ENCODE measurements at places on chromosomes 12 and 14.

GRCh38 chr12:128077917-128078298, 189.1 kb upstream of the TMEM132C start:
- no peak for DNase-seq

GRCh38 chr12:57401165-57401564, 29.7 kb downstream of the R3HDM2 start:
- DNase-seq, result no peak

GRCh38 chr12:85466890-85467289, 186.9 kb downstream of the ALX1 start:
- no peak for DNase-seq

DNA sequence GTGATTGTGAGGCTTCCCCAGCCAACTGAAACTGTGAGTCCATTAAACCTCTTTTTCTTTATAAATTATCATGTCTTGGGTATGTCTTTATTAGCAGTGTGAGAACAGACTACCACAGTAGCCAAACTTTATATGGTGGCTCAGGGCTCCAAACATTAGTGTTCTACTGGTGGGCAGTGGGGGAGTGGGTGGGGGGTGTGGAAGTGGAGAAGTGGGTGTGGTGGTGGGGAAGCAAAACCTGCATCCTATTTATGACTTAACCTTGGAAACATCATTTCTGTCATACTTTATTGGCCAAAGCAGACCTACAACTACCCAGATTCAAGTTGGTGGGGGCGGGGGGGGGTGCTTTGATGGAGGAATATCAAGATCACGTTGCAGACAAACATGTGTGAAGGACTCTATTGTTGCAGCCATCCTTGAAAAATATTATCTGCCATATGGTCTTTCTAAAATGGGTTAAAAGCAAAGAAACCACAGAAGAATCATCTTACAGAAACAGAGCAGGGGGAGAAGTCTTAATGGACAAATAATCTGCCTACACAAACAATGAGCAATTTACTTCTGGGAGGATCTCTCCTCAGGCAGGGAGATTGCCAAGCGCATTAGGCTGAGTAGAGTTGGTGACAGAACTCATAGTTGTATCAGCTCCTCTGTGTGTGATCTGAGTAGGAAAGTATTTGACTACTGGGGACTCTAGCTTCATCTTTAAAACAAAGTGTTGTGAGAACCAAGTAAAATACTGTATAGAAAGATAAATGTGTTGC, 1.4 kb upstream of the PWP1 start:
- DNase-seq, result no peak

- peak; percentile 26 for DNase-seq
These were observed 613 bp downstream of the SRSF9 start for GRCh38 chr12:120468821-120469449.

DNA sequence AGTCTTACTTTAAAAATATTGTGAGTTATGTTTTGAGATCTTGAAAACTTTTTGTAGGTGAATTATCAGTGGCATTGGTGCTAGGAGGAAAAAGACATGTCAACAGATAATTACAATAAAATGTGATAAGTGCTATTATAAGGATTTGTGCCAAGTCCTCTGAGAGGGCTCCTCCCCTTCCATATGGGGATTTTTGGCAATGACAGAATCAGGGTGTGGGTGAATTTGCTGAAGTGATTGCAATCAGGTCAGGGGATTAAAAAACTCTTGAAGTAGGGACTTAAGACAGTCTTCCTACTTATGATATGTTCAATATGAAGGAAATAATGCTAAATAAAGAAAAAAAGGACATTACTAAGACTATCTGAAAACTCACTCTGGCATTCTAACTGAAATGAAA, 122.5 kb downstream of the SLC15A5 start:
- DNase-seq, result no peak

DNA sequence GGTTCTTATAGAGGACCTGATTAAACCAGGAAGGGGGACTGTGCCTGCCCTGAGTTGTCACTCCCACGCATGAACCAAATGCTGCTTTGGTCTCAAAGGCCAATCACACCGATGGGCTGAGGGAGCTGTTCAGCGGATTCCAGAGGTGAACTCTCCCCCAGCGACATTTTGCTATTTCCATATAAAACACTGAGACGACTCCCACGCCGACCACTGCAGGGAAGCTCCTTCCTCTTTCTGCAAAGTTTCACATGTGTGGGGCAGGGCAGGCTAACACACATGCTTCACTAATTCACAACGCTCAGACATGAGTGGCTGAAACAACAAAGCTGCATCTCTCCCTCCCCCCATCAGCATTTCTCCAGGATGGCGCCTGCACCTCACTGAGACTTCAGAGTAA, 37.8 kb upstream of the TMEM132D start:
- DNase-seq, result no peak

- no peak for DNase-seq
These were observed 65.1 kb downstream of the ITPR2 start for GRCh38 chr12:26767865-26768264.

- DNase-seq, result no peak
These were observed 24.2 kb upstream of the PTHLH start for GRCh38 chr12:27996761-27997160.

- DNase-seq, result no peak
These were observed 3.5 kb upstream of the LTBR start for GRCh38 chr12:6380141-6381121.

- no peak for DNase-seq
These were observed 14.3 kb downstream of the ASB8 start for GRCh38 chr12:48142818-48143674.

DNA sequence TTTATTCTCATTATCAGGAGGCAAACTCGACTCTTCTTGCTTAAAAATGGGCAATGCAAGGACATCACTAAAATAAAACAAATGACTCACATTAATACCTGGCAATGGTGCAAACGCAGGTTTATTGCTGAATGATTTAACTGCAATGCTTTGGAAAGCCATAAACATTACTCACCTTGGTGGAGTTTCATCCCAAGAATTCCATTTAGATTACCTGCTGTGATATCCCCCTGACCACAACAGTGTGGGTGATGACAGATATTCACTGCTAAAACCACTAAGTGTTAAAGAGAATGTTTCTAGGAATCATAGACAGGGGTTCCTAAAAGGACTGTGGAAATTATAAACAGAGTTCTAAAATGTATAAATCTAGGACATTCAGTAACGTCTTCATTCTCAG, 35.3 kb upstream of the CSRNP2 start:
- no peak for DNase-seq

DNA sequence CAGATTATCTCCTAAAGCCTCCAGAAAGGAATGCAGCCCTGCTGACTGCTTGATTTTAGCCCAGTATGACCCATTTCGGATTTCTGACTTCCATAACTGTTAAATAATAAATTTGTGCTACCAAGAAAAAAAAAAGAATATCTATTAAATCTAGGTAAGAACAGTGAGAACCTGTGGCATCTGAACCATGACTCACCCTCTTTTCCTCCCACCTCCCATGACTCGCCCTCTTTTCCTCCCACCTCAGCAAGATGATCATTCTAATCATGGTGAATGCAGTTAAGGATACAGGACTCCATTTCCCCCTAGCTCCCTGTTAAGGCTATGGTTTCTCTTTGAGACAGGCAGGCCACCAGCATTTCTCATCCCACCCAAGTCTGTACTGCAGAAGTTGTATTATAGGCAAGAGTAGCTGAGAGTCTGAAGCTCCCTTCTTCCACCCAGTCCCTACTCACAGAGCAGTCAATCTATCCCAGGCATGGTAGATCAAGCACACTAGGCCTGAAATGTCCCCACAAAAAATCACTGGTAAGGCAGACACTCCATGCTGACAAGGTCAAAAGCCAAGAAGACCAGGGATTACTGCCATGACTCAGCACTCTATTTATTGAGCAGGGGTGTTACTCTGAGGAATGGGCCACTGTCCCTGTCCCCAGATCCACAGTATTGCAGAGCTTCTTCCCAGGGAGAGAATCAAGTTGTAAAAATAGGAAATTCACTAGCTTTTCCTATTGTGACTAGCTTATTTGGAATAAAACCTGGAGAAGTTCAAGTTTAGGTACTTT, 188.9 kb downstream of the ADAMTS20 start:
- no peak for DNase-seq

All from stimulated activated CD8-positive, alpha-beta memory T cell treated with anti-CD3 and anti-CD28 coated beads, Interleukin-7, amount 100 ng/mL, for 24 hours (primary cell).